ENCODE measurements at places on chromosomes 2 and 18.
A peak's percentile ranks its signal among the peaks of the same experiment; 100 is the strongest.

DNA sequence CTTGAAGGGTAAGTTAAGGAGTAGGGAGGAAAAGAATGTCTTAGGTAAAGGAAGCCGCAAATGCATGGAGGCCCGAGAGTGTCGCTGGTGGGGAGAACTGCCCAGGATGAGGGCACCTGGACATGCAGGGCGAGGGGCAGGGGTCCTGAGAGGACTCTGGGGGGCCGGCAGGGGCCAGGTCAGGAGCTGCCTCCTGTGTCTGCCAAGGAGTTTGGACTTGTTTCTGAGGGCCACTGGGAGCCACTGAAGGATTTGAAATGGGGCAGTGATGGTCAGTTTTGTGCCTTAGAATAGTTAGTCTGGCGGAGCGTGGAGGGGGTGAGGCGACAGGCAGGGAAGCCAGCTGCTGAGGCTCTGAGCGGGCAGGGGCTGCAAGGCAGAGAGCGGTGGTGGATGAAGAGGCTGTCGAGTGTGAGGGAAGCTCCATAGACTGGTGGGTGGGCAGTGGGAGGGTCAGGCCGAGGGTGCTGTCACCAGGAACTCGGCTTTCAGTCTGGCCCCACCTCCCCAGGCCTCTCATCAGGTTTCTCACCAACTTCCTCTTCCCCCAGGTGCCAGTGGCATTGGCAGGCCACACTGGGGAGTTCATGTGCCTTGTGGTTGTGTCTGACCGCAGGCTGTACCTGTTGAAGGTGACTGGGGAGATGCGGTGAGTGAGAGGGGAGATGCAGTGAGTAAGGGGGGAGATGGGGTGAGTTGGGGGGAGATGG lies 14.7 kb upstream of the SLC4A3 start:
- no peak for DNase-seq

DNA sequence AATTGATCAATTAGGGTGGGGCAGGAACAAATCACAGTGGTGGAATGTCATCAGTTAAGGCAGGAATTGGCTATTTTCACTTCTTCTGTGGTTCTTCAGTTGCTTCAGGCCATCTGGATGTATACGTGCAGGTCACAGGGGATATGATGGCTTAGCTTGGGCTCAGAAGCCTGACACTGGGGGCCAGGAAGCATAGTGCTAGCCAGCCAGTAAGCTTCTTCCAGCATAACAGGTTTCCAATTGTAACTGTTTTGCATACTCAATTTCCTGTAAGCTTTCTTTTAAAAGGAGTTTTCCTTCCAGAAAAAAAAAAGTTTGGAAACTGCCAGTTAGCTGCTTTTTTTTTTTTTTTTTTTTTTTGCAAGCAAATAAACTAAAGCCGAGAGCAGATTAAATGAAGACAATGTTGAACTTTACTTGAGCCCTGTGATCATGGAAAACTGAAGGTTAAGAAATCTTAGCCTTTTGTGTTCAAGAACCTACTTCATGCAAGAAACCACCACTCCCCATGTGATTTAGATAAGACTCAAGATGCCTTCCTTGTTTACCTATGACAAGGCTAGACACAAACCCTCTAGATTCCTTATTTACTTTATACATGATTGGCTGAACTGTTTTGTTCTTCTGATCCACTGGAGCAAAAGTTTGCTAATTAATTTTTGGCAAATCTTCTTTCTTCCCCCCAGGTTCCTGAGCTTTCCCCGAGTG lies 126.9 kb upstream of the LINC00305 start:
- DNase-seq: no peak

- no peak for DNase-seq
Measured at GRCh38 chr2:195442458-195443175, 214.4 kb upstream of the SLC39A10 start.

DNA sequence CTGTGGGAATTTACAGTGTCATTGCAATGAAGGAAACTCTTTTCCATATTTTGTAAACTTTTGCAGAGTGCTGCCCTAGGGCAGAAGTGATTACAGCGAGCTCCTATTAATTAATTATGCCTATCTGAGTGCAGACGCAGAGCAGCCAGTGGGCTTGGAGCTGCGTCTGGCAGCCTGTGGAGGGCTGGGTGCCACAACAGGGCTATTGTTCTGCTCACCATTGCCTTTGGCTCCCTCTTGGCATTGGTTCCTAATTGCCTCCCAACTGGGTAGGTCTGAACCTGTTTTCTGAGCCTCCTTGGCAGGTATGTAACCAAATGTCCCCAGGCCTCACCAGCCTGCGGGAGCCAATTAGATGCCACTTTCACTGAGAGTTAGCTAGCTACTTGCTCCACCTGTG lies 25.6 kb upstream of the ITGB6 start:
- peak; percentile 30 for DNase-seq

GRCh38 chr2:172429301-172429968 lies 2.0 kb downstream of the ITGA6 start:
- DNase-seq: peak; percentile 29

DNA sequence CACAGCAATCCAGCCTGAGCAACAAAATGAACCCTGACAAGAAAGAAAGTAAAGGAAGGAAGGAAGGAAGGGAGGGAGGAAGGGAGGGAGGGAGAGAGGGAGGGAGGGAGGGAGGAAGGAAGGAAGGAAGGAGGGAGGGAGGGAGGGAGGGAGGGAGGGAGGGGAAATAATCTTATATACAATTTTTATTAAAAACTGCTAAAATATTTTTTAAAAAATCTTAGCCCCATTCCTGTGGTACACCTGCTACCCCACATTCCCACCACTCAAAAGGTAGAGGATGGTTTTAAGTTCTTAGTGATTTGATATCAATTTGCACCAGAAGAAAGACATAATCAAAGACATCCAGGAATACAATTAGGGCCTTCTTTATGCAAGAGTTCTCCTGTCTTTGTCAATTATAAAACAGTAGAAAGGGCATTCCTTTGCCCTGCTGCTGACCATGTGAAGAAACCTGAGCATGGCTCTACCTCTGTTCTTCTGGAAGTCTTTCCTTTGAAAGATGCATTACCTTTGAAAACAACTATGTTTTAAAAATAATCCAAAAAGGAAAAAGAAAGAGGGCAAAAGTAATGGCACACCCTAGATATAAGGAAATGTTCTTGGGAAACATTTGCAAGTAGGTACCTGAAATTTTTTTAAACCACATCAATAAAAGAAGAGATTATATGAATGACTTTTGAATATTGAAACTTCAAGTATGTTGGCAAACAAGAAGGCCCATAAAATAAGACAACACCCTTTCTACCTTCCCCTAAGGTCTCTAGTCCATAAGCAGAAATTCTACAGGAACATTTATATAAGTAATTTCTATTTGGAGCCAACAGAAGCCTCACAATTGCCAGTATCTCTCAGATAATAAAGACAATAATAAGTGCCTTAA lies 33.7 kb upstream of the ACVR2A start:
- DNase-seq: no peak

DNA sequence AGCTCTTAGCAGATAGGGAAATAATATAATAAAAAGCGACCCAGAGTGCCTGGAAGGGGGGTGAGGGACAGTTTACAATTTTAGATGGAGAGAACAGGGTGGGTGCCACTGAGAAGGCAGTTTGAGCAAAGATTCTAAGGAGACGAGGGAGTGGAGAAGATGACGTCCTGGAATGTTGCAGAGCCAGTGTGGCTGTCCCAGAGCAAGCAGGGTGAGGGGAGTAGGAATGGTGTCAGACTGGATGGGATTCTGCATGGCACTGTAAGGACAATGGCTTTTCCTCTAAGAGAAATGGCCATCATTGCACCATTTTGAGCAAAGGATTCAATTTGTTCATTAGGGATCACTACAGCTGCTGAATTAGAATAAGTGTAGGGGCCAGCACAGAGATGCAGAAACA lies 73.1 kb downstream of the FAM124B start:
- no peak for DNase-seq
